Islet precursor cell (in vitro differentiated cells): ENCODE measurements at places on chromosomes 12 and 14.

- no peak for DNase-seq
These were observed 340.3 kb upstream of the ATP2B1 start for GRCh38 chr12:90048918-90049317.

- no peak for DNase-seq
These were observed 58.9 kb downstream of the NCOR2 start for GRCh38 chr12:124508381-124509079.

DNA sequence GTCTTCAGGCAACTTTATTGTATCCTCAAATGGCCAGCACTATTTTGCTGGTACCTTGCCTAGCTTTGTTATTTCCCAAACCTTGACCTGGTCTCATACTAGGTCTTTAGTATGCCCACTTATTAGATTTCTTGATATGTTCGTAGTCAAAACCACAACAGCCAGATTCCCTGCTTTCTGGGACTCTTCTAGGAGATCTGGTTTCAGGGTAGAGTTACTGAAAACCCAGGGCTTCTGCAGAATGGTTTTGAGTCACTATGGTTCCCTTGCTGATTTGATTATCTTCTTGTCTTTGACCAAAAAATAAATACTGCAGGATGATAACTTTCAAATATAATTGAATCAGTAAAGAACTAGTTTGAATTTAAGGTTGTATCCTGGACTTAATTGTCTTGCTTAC is 211.2 kb downstream of the FUT8 start:
- no peak for DNase-seq

DNA sequence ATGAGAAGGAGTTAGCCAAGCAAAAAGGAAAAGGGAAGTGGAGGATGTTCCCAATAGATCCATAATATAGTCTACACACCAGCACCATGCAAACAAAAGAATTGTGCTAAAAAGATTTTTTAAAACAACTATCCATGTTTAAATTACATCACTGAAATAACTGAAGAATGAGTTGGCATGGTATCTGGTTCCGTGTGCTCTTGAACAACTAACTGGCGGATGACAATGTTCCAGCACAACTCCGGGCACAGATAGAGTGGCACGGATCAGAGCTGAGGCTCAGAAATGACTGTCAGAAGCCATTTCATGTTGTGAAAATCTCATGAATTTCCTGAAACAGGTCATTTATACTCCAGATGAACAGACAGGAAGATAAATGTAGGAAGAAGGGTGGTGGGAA is 153.1 kb downstream of the HMGA2 start:
- no peak for DNase-seq

DNA sequence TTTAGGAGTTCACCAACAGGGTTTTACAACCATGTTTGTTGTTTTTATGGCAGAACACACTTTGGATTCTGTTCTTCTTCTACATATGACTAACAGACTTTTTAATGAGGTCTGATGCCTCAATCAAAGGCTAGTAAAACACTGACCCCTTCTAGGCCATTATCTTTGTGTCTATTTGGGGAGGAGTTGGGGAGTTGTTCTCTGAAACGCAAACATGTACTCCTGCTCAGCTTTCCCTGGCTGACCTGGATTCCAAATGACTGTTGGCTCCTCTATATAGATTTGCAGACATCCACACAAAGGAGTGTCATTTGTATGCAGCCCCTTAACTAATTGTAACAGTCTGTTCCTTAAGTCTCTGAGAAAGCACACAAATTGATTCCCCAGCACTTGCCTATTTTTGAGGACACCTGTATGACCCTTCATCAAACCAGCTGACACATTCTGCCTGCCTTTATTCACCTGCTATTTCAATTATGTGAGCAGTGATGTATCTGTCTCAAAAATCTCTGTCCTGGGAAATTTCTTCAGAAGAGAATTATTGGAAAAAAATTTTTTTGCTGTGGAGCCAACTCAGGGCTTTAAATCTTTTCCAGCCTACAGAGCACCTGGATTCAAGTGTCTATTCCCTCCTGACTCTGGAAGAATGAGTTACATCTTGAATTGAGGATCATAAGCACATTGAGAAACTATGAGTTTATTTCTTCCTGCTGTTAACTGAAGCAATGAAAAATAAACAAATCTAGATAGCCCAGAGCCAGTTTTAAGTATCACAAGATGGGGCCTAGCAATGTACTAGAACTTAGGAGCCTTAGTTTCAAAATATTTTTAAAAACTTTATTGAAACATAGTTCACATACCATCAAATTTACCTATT is 417.2 kb downstream of the RAD51B start:
- DNase-seq: no peak

GRCh38 chr14:68450391-68451120 is 342.3 kb downstream of the ZFP36L1 start:
- peak; percentile 40 for DNase-seq

DNA sequence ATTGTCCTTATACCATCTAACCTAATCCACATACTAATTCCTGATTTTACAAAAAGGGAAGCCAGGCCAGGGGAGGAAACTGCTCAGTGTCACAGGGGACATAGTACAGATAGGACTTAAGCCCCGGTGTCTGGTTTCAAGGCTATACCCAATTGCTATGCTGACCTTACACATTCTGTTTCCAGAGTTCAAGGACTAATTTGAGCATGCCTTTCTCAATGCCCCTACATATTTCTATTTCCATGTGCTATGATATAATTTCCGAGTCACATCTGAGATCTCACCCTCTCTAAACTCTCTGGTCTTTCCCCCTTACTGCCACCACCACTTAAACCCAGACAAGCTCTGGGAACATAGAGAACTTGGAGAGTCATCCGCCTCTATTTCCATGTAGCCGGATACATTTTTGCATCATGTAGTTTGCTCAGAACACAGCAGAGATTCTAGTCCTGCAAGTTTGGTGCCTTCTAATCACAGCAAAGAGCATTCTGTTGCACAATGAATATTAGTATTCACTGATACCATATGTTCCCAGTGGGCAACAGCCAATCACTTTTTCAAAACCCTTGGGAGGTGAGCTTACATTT is 34.2 kb downstream of the PPM1H start:
- DNase-seq: no peak

DNA sequence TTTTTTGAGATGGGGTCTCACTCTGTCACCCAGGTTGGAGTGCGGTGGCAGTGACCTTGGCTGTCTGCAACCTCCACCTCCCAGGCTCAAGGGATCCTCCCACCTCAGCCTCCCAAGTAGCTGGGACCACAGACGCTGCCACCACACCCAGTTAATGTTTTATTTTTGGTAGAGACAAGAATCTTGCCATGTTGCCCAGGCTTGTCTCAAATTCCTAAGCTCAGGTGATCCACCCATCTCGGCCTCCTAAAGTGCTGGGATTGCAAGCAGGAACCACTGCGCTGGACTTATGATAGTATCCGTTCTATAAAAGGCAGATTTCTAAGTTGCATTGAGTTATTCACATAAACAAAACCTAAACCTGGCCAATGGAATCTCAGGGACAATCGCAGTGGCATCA is 321.1 kb upstream of the PRICKLE1 start:
- no peak for DNase-seq

- no peak for DNase-seq
These were observed 110.0 kb downstream of the ARF6 start for GRCh38 chr14:50002926-50003212.

GRCh38 chr12:85552461-85552860 is 272.4 kb downstream of the ALX1 start:
- DNase-seq: no peak

DNA sequence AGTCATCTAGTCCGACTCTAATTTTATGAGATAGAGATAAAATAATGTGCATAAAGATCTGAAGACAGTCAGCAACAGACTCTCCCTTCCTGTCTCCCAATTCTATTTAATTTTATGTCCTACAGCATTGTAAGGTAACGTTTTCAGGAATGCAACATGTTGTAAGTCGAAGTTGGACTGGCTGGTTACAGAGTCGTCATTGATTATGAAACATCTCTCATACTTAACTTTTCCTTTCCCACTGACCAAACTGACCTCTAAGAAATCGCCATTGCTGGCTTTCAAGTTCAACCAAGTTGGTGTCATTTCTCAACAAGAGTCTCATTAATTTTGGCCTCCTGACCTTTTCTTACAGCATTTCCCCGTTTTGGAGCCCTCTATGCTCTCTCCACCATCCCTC is 4.9 kb upstream of the RIC8B start:
- no peak for DNase-seq

DNA sequence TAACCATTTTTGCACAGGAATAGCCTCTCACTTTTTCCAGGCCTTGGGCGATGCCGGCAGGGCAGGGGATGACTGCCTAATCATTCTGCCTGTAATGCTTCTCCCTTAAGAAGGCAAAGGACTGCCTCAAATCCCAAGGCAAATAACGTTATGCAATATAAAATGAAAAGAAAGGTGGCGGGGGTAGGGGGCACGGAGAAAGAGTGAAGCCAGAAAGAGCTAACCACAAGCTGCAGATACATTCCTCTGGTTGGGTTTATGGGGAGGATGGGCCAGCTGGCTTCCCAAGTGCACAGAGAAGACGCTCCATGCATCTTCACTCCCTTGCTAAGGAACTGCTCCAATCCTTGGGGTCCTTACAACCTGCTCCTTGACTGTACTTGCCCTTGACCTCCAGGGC is 229.5 kb downstream of the FOXN3 start:
- DNase-seq: no peak

GRCh38 chr12:64836856-64837255 is 12.4 kb downstream of the TBC1D30 start:
- no peak for DNase-seq

DNA sequence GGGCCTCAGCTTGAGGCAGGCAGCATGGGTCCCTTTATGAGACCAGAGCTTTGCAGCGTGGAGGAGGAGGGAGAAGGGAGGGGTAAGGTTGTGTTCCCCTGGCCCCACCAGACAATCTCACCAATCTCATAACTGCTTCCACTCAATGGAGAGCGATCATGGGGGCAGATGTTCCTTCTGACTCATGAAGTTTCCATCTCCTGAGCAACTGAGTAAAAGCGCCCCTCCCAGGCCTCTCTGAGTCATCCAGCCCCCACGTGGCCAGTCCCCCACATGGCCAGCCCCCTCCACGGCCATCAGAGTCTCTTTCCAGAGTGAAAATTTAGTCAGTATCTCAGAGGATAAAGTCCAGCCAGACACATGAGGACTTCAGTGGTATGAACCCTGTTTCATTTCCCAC is 39.2 kb upstream of the PLXNC1 start:
- DNase-seq: no peak
